ENCODE measurements at places on chromosomes 6 and 20. TPM values are rescaled to one million over a fixed set of nuclear protein-coding genes. Genes with fewer than 3 reads are reported as not detected.

DNA sequence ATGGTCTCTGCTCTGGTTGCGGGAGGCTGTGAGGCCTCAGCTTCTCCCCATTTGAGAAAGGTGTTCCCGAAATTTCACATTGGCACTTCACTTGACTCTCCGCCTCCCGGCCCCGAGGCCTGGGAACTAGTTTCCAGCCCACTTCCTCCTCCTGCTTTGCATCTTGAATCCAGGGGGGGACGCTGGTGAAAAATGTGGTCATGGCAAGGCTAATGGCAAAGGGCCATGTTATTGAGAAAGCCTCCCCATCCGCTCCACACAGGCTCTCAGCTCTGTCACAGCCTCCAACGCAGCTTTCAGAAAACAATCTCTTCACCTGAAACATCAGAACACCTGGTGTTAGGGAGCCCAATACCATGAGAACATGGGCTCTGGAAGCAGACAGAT lies 5.6 kb downstream of the PLAGL2 start:
- DNase-seq, result no peak
- no peaks in the 10 kb centered on the region for H3K27me3 ChIP-seq
- H3K36me3 ChIP-seq, result peaks cover 14% of the 10 kb centered on the region
- no peak overlapping the region for H3K4me3 ChIP-seq
- H3K27ac ChIP-seq, result no peak overlapping the region

- H3K4me1 ChIP-seq, result peaks cover 13% of the 10 kb centered on the region
- no peak overlapping the region for H3K27ac ChIP-seq
- H3K27me3 ChIP-seq, result no peaks in the 10 kb centered on the region
Observed at GRCh38 chr6:6256886-6257285, 63.6 kb downstream of the F13A1 start.

GRCh38 chr6:110266996-110267395 lies 86.8 kb downstream of the CDC40 start:
- peaks cover 7% of the 10 kb centered on the region for H3K36me3 ChIP-seq
- H3K4me3 ChIP-seq, result no peak overlapping the region
- no peaks in the 10 kb centered on the region for H3K27me3 ChIP-seq
- H3K27ac ChIP-seq, result no peak overlapping the region
- peaks cover 14% of the 10 kb centered on the region for H3K4me1 ChIP-seq

Gene DEK
- total RNA-seq, result 207 TPM

DNA sequence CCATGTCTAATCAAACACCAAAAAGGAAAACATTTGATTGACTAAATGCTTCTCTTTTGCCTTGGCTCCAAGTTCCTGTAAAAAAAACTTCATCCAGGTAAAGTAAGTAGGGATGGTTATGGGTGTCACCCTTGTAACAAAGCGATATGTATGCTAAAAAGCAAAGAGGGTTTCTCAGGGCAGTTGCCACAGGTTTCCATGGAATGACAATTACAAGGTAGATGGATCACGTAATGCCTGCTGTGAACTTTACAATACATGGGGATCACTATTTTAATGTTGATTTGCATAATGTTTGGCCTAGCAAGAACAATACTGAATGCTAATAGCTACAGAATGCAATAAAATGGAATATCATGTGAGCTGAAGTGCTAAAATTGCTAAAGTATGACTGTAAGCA lies 2.9 kb upstream of the BMP2 start:
- H3K4me1 ChIP-seq, result peaks cover 6% of the 10 kb centered on the region
- H3K27ac ChIP-seq, result no peak overlapping the region
- H3K36me3 ChIP-seq, result no peaks in the 10 kb centered on the region
- H3K4me3 ChIP-seq, result no peak overlapping the region

DNA sequence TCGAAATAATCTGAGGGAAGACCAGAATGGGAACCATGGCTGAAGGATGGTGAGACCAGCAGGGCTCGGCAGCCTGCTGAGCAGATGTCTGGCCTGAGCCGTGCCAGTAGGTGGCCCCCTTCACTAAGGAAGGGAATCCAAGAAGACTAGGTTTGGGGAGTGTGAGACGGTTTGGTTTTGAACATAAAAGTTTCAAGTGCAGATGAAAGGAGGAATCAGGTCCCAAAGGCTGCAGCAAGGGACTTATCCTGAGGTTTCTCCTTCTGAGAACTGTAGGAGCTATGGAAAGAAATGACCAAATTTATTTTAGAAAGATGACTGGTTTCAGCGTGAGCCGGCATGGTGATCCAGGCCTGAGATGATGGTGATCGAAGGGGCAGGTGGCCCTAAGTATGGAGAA lies 4.6 kb upstream of the OSER1 start:
- H3K4me3 ChIP-seq, result peak overlapping the region; percentile 39
- no peaks in the 10 kb centered on the region for H3K36me3 ChIP-seq
- no peaks in the 10 kb centered on the region for H3K27me3 ChIP-seq

Gene ZNF311
- 1.3 TPM for total RNA-seq

Gene NOX3
- total RNA-seq, result not detected

DNA sequence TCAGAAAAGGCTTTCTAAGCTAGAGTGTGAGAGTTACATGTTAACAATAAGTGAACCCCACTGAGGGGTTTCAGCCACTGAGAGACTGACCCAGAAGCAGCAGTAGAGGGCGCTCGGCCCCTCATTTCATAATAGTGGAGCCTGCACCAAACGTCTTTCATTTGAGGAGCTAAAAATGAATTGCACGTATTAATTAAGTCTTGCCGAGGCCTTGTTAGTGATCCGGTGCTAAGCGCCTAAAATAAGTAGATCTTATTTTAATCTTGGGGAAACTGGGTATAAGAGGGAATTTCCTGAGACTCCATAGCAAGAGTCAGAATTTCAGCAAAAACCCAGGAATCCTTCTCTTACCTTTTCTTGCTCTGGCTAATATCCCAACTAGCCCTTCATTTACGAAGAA lies 209.7 kb downstream of the FARS2 start:
- no peaks in the 10 kb centered on the region for H3K36me3 ChIP-seq
- peaks cover 12% of the 10 kb centered on the region for H3K4me1 ChIP-seq
- H3K27me3 ChIP-seq, result no peaks in the 10 kb centered on the region
- no peak overlapping the region for H3K27ac ChIP-seq
- peak; percentile 66 for DNase-seq
- no peak overlapping the region for H3K4me3 ChIP-seq

- no peak for DNase-seq
- peaks cover 2% of the 10 kb centered on the region for H3K27me3 ChIP-seq
- no peaks in the 10 kb centered on the region for H3K36me3 ChIP-seq
- no peak overlapping the region for H3K4me3 ChIP-seq
Observed at GRCh38 chr6:40957616-40958492, 81.2 kb downstream of the UNC5CL start.

DNA sequence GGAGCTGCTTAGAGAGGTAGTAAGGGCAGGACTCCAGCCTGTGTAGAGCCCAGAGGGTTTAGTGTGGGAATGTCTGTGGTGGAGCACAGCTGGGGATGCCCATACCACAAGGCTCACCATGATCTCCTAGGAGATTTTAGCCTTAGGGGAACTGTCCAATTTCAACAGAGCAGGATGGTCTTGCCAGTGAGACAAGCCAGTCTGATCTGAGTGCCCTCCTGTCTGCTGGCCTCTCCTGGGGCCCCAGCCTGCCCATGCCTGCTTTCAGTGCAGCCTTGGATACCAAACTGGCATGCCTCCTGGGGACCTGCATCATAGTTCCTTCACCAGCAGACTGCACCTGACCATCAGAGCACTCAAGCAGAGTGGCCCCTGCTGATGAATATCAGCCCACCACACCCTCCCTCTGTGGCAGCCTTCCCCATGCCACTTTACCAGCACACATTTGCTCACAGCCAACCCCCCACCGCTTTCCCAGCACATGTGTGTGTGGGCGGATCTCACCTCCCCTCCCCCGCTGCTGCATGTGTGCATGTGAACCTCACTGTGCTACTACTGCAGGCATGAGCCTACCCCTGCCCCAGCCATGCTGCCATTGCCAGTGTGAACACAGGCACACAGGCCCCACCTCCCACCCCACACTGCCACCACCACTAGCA lies 7.9 kb upstream of the TREM1 start:
- no peak overlapping the region for H3K4me3 ChIP-seq
- no peak overlapping the region for H3K27ac ChIP-seq
- peaks cover 4% of the 10 kb centered on the region for H3K4me1 ChIP-seq
- no peaks in the 10 kb centered on the region for H3K36me3 ChIP-seq

Gene PPP1R16B
- 0.57 TPM for total RNA-seq

DNA sequence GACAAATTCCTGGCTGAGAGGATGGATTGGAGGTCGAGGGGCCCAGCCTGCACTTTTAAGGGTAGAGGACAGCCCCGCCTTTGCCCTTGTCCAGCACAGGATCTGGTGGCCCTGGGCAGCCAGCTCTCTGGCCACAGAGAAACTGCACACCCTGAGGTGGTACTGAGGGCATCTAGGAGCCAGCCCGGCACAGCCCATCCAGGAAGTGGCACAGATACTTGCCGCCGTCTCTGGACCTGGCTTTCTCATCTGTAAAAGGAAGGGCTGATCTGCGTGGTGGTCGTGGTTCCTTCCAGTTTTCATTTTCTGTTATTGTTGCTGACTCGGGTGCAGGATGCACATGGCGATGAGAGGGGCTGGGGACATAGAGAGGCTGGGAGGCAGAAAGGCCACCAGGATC lies 16.0 kb upstream of the SLC22A7 start:
- peaks cover 15% of the 10 kb centered on the region for H3K4me1 ChIP-seq
- no peak overlapping the region for H3K4me3 ChIP-seq
- H3K27me3 ChIP-seq, result peaks cover 5% of the 10 kb centered on the region
- no peak for DNase-seq
- peak overlapping the region; percentile 50 for H3K27ac ChIP-seq
- H3K36me3 ChIP-seq, result no peaks in the 10 kb centered on the region

DNA sequence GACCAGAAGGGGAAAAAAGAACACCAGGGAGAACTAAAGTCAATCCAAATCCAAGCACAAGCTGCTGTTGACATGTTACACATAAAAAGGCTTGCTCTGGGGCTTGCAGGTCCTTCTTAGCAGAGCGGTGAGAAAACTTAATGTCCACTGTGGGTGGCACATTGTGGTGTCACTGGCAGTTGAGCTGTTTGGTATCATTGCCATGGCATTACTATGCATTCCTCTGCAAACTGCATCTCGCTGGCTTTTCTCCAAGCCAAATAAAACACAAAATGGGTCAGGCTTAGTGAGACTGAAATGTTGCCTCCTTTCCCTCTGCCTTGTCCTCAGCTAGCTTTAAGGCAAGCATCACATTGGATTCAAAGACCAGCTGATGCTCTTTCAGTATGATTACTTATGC lies 40.9 kb downstream of the LY86 start:
- H3K36me3 ChIP-seq, result no peaks in the 10 kb centered on the region
- no peaks in the 10 kb centered on the region for H3K4me1 ChIP-seq
- H3K27ac ChIP-seq, result no peak overlapping the region
- no peaks in the 10 kb centered on the region for H3K27me3 ChIP-seq
- H3K4me3 ChIP-seq, result no peak overlapping the region

DNA sequence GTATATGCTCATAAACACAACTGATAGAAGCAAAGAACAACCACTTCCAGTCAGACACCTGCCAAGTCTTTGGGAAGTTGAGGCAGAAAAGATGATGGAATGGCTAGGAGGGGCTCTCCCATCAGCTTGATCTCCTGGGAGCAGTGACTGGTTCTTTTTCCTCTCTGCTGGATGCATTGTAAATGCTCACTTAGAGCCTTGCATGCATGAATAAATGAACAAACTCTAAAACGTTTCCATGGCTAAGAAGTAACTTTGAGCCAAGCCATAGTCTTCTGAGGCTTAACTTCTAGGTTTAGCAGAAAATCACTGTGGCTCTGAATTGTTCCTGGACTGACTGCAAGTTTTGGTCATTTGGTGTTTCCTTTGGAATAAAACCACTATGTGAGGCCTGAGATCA lies 166.4 kb upstream of the CITED2 start:
- H3K36me3 ChIP-seq, result no peaks in the 10 kb centered on the region
- peaks cover 31% of the 10 kb centered on the region for H3K4me1 ChIP-seq
- H3K27ac ChIP-seq, result no peak overlapping the region
- H3K27me3 ChIP-seq, result no peaks in the 10 kb centered on the region

- DNase-seq, result no peak
- no peak overlapping the region for H3K27ac ChIP-seq
- peak overlapping the region; percentile 68 for H3K4me3 ChIP-seq
- H3K27me3 ChIP-seq, result peaks cover 9% of the 10 kb centered on the region
Observed at GRCh38 chr6:166958926-166959861, 2.8 kb upstream of the RNASET2 start.

DNA sequence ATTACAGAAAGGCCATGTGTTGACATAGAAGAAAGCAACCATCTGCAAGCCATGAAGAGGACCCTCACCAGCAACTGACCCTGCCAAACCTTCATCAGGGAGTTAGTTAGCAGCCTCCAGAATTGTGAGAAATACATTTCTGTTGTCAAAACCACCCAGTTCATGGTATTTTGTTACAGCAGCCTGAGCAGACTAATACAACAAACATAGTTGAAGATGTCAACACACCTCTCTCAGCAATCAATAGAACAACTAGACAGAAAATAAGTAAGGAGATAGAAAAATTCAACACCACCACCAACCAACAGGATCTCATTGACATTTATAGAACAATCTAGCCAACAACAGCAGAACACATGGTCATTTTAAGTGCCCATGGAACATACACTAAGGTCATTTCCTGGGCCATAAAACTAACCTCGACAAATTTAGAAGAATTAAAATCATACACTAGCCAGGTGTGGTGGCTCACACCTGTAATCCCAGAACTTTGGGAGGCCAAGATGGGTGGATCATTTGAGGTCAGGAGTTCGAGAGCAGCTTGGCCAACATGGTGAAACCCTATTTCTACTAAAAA lies 32.7 kb downstream of the TCP11 start:
- H3K4me1 ChIP-seq, result no peaks in the 10 kb centered on the region
- no peak for DNase-seq
- H3K27ac ChIP-seq, result no peak overlapping the region
- H3K36me3 ChIP-seq, result peaks cover 4% of the 10 kb centered on the region

DNA sequence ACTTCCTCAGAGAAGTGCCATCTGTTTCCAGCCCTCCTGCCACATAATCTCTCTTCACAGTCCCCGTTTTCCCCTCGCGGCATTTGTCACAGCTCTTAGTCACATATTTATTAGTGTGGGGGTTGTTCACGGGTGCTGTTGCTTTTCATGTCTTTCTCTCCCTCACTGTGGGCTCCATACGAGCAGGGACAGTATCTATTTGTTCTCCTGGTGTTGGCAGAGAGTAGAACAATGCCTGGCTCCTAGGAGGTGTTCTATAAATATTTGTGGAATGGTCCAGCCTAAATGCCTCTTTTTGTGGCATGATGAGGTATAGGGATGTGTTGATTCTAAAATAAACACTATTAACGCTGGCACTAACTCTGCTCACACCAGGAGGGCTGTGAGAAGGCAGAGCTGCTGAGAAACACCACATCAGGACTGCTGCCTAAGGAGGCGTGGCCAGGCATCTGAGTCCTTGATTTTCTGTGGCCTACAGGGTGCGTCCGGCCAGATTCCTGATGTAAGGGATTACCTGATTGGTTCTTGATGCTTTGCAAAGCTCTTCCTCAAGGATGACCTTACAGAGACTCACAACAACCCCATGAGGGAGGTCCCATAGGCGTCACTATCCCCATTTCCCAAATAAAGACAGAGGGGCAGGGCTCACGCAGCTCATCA lies 219.8 kb upstream of the ARID1B start:
- H3K27ac ChIP-seq, result no peak overlapping the region
- peaks cover 8% of the 10 kb centered on the region for H3K4me1 ChIP-seq
- H3K27me3 ChIP-seq, result no peaks in the 10 kb centered on the region
- DNase-seq, result no peak

Gene FAM217B
- total RNA-seq, result 49.9 TPM

Gene HRH3
- 0.86 TPM for total RNA-seq

GRCh38 chr6:34511915-34512737 lies 44.0 kb downstream of the SPDEF start:
- H3K4me1 ChIP-seq, result peaks cover 11% of the 10 kb centered on the region
- DNase-seq, result no peak
- H3K27me3 ChIP-seq, result peaks cover 5% of the 10 kb centered on the region
- H3K36me3 ChIP-seq, result no peaks in the 10 kb centered on the region

Gene ARFGEF3
- 0.30 TPM for total RNA-seq

Gene PXT1
- total RNA-seq, result not detected
